ENCODE measurements at places on chromosomes 13 and 19.

GRCh38 chr19:13092158-13092543 lies 10.5 kb downstream of the LYL1 start:
- no peak for DNase-seq

DNA sequence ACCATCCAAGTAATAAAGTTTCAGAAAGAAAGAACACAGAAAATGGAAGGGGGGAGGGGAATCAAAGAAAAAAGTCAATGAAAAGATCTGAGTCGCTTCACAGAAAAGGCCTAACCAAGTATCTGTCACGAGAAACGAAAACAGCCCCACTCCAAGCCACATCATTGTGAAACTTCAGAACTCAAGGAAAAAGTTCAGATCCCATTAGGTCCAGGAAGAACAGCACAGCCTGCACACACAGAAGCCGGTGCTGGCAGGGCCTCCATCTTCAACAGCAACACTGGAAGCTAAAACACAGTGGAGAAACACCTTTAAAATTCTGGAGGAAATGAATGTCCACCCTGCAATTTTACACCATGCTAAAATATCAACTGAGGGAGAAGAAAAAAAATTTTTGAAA lies 8.0 kb downstream of the STK24 start:
- DNase-seq = no peak

DNA sequence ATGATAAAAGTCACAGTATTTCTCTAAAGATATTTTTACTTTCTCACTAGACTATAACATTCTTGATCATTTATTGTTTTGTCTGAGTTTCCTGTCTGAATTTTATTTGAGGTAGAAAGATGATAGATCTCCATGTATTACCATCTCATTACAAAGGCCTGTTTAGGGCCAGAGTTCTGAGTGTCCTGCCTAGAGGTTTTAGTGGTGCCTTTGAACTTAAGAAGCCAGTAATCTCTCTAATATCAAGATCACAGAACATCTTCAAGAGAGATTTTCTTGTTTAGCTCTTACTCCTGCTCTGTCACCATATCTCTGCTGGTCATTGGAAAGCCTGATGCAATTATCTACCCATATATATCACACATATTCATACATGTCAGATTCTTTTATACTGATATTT lies 101.5 kb downstream of the ZAR1L start:
- DNase-seq = no peak

- no peak for DNase-seq
Observed at GRCh38 chr13:78604782-78605611, 1.6 kb upstream of the POU4F1 start.

- DNase-seq = no peak
Observed at GRCh38 chr13:100254002-100254401, 165.1 kb downstream of the PCCA start.

DNA sequence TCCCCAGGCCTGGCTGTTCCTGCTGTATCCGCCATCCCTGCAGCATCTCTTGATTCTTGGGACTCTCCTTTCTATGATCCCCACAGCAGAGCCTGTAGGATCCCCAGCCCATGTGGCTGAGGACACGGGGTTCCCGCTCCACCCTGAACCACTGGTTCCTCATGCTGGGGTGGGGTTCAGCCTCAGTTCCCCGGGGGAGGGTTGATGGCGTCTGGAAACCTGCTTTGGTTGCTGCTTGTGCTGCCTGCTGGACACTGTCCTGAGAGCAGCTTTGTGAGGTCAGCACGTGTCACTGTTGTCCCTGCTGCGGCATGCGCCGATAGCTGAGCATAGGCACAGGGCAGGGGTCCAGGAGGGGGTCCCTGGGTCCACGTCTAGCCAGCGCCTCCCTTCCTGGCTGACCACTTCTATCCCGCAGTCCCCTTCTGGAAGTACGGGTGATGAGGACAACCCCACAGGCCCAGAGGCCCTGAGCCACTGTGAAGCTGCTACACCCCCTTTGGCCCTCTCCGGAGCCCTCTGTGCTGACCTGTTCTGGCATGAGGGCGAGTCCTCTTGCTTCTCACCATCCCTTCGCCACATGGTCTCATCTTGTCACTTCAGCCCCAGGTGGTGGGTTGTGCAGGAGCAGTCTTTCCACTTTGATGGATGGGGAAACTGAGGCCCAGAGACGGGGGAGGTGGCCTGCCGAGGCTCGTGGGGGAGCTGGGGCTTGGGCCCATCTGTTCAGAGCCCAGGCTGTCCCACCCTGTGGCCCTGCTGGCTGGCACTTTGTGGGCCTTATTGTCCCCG lies 5.5 kb downstream of the EPN1 start:
- DNase-seq = no peak

DNA sequence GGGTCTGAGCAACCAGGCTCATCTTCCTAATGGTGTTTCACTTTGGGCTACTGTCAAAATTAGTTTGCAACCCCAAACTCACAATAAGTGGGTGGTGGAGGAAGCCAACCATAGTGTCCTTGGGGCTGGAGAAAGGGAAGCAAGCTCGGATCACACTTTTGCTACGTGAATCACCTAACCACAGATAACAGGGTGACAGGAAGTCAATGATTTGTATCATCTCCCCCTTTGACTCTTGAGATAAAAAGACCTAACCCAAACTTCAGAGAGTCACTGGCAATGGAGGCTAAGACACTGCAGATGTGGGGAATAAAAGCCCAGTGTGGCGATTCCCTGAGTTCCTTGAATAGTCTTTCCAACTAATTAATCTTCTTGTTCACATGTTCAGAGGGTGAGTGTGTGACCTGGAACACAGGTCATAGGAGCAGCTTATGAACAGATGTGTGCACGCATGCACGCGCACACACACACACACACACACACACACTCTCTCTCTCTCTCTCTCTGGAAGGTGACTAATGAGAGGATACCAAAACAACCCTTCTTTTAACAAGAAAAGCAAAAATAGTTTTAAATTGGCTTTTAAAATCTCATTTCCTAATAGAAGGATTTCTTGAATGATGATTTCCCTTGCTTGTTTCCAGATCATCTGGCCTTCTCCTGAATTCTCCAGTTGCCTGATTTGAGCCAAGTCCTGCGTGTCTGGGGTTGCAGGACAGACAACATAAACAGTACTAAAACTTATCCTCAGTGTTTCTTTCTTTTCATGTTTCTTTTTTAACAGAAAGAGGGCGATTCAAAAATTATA lies 21.2 kb upstream of the DOCK9 start:
- peak; percentile 67 for DNase-seq

- no peak for DNase-seq
Observed at GRCh38 chr13:105960326-105960725, 575.1 kb downstream of the EFNB2 start.

- DNase-seq = no peak
Observed at GRCh38 chr19:41705393-41706174, 2.8 kb upstream of the CEACAM5 start.

GRCh38 chr13:70170689-70171088 lies 62.4 kb upstream of the KLHL1 start:
- DNase-seq = no peak

GRCh38 chr19:18696023-18696422 lies 12.5 kb downstream of the CRTC1 start:
- DNase-seq = no peak

DNA sequence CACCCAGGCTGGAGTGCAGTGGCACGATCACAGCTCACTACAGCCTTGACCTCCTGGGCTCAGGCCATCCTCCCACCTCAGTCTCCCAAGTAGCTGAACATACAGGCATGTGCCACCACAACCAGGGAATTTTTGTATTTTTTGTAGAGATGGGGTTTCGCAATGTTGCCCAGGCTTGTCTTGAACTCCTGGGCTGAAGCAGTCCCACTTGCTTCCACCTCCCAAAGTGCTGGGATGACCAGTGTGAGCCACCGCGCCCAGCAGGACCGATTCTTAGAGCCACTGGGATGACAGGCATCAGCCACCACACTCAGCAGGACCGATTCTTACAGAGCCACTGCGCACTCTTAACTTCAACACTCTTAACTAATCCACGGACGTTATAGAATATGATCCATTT lies 54.9 kb upstream of the RANBP3 start:
- no peak for DNase-seq

DNA sequence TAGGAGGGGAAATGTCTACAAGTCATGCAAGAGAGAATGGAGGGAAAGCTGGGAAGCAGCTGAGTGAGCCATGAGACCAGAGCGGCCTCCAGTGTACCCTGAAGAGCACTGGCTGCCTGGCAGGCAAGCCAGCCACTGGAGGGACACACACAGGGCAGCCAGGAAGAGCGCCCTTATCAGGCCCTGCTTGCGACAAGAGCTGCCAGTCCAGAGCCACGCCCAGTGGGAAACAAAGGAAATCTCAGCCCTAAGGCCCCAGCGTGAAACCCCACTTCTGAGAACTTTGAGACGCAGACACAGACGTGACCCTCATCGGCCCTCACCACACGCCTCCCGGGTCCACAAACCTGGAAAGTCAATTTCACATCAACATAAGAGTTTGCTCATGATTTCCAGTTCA lies 105.0 kb downstream of the STK24 start:
- DNase-seq = no peak

DNA sequence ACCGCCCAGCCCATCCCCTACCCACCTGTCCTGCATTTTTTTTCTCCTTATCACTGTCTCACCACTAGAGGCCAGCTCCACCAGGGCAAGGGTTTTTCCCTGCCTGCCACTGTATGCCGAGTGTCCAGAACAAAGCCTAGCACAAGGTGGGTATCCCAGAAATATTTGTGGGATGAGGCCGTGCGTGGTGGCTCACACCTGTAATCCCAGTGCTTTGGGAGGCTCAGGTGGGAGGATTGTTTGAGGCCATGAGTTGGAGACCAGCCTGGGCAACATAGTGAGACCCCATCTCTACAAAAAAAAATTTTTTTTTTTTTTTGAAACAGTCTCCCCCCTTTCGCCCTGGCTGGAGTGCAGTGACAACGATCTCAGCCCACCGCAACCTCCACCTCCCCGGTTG lies 2.9 kb upstream of the MRI1 start:
- no peak for DNase-seq

DNA sequence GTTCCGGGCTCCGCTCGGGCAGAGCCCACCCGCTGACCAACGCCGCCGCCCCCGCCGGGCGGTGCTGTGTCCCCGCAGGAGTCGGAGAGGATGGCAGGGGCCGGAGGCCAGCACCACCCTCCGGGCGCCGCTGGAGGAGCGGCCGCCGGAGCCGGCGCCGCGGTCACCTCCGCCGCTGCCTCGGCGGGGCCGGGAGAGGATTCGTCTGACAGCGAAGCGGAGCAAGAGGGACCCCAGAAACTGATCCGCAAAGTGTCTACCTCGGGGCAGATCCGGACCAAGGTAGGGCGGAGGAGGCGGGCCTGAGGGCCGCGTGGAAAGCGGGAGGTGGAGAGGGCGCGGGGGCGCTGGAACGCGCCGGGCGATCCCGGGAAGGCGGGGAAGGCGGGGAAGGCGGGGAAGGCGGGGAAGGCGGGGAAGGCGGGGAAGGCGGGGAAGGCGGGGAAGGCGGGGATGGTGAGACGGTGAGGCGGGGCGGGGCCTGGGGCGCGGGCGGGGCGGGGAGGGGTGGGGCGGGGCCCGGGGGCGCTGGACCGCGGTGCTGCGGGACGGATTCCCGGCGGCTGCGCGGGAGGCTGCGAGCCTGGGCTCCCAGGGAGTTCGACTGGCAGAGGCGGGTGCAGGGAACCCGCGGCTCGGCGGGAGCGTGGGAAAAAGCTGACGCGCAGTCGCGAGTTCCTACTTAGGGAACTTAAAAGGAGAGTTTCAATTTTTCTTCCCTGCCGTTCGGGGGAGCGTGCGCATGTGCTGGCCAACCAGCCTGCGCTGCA lies 421 bp downstream of the DGKH start:
- peak; percentile 47 for DNase-seq

- no peak for DNase-seq
Observed at GRCh38 chr19:47676811-47677210, 36.4 kb upstream of the EHD2 start.

DNA sequence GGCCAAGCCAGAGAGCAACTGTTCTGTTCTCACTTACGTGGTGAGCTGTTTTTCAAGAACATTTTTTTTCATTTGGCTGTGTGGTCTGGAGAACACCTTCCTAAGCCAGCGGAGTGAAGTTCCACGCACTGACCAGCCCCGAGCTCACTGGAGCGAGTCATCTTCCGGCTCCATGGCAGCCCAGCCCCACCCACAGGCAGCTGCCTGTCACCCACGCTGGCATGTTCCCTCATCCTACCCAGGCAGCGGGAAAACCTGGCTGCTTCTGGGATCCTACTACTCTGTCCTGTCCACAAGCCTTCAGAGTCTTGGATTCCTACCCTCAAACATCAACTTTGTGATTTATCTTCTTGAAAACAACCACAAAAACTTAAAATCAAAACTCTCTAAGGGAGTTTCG lies 76.2 kb downstream of the GGACT start:
- no peak for DNase-seq

Data from CD4-positive, alpha-beta T cell treated with Interleukin-2 at 100 ng/mL for 4 hours (primary cell).